Cortex of kidney (tissue), 1 donor: ENCODE measurements at places on chromosomes 7 and 10.

- no peak for DNase-seq
Observed at GRCh38 chr7:106865130-106866041, at the start of gene PIK3CG. Gene PIK3CG (plus strand): TSS chr7:106865282. CDS start chr7:106867562, 2,280 bp downstream.

DNA sequence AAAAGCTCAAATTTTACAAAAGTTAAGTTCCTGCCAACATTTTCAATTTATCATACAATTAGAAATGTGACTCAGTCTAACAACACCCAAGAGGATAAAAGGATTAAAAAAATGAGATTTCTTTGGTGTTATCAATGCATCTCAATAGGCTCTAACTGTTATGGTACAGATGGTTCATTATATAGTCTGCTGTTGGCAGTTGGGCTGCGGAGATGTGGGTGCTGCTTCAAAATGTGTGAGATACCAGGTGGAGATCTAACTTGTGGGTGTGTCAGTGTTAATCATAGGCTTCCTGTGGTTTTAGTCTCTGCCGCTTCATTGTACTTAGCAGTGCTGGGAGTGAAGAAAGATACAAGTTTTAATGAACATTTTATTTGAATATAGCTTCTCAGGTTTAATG, 231.2 kb downstream of the EXOC4 start:
- DNase-seq = no peak

DNA sequence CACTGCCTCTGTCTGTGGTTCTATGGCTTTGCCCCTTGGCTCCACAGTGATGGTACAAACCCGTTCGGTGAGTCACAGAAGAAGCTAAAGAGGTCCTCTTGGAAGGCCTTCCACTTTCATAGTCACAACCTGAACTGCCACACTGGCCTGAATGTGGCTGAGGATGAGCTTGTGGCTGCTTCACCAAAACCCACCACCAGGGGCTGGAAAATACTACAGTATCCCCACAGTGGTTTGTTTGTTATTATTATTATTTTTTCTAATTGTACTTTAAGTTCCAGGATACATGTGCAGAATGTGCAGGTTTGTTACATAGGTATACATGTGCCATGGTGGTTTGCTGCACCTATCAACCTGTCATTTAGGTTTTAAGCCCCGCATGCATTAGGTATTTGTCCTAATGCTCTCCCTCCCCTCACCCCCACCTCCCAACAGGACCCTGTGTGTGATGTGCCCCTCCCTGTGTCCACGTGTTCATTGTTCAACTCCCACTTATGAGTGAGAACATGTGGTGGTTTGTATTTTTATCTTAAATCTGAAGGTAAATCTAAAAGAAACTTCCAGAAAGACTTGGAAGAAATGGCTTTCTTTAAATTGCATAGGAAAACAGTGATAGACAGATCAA, 160.8 kb upstream of the NPSR1 start:
- DNase-seq = no peak

DNA sequence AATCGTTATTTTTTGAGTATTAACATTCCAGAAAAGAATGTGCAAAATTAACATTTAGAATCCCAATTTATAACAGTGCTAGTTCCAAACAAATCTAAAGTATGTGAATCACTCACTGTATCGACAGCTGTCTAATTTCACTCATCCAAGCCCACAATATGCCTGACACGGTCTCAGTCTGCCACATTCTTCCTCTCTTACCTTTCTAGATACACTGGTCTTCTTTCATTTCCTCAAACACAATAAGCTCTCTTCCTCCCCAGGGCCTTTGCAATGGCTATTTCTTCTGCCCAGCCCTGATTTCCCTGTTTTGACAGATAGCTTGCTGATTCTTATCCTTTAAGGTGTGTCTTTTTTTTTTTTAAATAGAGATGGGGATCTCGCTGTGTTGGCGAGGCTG, 48.8 kb downstream of the UBE2H start:
- DNase-seq = no peak

- no peak for DNase-seq
Observed at GRCh38 chr10:16948361-16948760, 131.1 kb upstream of the RSU1 start.
